ENCODE measurements at places on chromosomes 6 and 20. TPM values are rescaled to one million over a fixed set of nuclear protein-coding genes. Genes with fewer than 3 reads are reported as not detected.

GRCh38 chr6:292506-293192 lies 362 bp downstream of the DUSP22 start:
- peak; percentile 90 for DNase-seq

Gene VGLL2
- not detected for total RNA-seq

- no peak for DNase-seq
Observed at GRCh38 chr6:81977486-81977885, 225.0 kb upstream of the TENT5A start.

DNA sequence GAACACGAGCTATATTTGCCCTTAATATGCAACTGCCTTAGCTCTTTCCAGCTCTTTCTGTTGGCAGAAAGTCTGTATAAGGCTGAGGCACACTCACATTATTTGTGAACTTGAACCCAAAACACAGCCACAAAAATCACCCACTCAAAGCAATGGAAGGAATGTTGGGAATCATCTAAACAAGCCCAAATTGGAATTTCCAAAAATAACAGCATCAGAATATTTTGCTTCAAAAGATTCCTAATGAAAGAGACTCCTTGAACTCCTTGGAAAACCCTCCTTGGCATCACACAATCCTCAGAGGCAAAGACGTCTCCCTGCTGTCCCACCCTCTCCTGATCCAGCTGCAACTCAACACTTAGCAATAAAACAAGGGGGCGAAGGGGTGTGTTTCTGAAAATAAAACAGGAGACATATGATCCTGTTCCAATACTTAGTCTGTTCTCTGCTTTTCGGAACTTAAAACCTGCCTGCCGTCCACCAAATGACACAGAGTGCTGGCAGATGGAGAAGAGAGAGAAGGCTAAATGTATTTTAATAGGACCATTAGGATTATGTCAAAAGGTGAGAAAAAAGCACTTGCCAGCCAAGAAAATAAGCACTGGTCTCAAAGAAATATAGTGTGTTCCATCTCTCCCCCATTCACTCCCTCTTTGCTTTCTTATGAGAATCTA lies 320.7 kb upstream of the JARID2 start:
- no peak for DNase-seq

Measured in activated CD8-positive, alpha-beta T cell treated with anti-CD3 and anti-CD28 coated beads, Interleukin-2, amount 10 ng/mL, durations not matched to agents 7 days and 5 days (primary cell).